ENCODE measurements at places on chromosomes 1 and 21.

- peak; percentile 49 for DNase-seq
These were observed 18.2 kb downstream of the S100A10 start for GRCh38 chr1:151975311-151976014.

- DNase-seq, result no peak
These were observed 274.5 kb upstream of the C1orf174 start for GRCh38 chr1:4174291-4175200.

DNA sequence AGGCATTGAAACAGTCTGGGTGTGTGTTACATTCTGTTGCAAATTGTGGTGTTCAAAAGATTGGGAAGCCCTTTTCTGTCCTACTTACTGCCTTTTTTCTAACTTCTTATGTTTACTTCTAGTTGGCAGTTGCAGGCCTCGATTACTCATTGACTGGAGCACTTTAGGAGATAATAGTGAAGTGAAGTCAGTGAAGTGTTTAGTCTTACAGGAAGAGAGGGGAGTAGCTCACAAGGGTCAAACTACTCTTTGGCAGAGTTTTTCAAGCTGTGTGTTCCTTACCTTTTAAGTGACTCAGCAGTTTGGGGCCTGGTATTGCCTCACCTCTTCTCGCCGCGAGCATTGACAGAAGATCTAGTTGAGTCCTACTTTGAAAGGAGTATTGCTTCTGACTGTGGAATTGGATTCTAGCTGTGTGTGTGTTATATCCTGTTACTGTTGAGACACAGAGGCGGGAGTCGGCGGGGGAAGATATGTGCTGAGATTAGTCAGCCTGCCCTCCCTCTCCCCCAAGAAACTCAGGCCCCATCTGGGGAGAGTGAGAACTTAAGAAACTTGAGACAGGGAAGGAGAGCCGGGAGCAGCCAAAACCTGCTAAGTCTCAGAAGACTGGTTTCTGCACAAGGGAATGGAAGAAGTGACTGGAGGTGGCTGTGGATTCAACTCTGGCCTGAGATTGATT, 19.3 kb downstream of the AHCYL1 start:
- peak; percentile 98 for DNase-seq

- no peak for DNase-seq
These were observed 36.7 kb downstream of the CATSPERE start for GRCh38 chr1:244497805-244498204.

- DNase-seq, result no peak
These were observed 284.7 kb downstream of the CAMTA1 start for GRCh38 chr1:7069931-7070330.

DNA sequence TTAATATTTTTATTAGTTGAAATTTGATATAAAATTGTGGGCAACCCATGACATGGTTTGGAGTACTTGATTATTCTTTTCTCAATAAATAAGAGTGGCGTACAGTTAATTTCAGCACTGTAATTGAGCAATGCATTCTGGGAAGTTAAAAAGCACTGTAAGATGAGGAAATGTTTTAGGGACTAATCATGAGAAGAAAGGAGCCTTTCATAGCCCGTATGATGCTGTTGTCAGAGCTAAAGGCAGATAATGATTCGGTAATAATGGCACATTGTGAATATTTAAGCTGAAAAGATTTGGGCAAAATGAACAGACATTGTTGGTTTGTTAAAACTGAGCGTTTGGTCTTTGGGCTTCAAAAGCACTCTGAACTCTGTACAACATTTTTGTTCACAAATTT, 139.3 kb downstream of the NFIA start:
- DNase-seq, result no peak

DNA sequence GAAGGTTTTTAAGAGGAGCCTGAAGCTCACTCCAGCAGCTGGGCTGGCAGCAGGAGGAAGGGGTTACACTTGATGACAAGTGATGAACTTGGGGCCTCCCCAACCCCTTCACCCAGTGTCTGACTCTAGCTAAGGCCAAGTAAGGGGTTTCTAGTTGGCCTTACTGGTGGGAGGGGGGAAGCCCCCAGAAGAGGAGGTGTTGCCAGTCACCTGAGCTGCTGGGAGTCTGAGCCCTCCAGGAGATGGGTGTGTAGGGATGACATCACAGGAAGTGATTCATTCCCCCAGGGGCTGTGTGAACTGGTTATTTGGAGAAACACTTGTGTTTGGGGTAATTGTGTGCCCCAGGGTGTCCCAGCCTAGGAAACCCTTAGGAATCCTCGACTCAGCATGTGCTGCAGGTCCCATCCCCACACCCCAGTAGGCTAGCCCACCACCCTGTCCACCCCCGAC, 3.1 kb downstream of the PADI1 start:
- DNase-seq, result peak; percentile 59

- no peak for DNase-seq
These were observed 95.2 kb downstream of the PSMG1 start for GRCh38 chr21:39088031-39088370.

- DNase-seq, result no peak
These were observed 3.2 kb upstream of the ATP13A2 start for GRCh38 chr1:17014671-17015567.

DNA sequence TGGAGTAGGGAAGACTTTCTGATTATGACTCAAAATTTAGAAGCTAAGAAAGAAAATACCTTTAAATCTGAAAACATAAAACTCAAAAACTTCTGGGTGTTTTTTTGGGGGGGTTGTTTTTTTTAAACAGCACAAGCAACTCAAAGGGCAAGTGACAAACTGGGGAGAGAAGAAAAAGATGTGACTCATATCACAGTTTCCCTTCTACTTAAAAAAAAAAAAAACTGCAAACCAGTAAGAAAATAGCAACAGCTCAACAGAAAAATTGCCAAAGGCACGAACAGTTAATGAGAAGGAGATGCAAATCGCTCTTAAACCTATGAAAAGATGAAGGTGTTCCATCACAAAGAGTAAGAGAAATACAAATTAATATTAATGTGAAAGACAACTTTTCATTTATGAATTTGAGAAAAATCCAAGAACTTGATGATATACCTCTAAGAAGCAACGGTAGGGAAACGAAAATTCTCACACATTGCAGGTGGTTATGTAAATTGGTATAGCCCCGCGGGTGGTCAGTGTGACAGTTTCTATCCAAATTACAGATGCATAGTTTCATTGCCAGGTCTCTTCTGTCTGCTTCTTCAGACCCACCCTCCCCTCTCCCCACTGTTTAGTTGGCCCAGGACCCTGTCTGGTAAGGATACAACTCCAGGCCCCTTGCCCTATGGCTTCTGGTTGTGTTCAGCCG, 9.0 kb downstream of the IFNAR2 start:
- no peak for DNase-seq

DNA sequence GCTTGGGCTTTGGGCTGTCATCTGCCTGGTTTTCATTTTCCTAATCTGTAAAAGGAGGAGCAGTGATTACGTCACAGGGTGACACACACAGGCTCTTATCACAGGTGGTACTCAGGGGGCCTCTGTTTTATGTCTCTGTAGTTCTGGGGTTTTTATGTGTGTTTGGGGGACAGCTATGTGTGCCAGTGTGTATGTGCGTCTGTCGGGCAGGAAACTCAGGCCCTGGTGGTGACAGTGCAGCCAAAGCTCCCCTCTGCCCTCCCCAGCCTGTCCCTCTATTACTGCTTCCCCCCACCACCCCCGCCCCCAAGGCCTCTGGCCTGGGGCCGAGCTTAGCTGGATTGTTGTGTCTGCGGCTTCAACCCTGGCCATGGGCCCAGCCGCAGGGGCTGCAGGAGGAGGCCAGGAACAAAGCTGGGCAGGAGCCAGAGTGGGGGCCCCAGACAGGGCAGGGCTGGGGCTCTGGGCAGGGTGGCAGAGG, 13.3 kb downstream of the MFAP2 start:
- DNase-seq, result no peak

GRCh38 chr1:181777812-181778211, 283.7 kb downstream of the ZNF648 start:
- peak; percentile 66 for DNase-seq

- peak; percentile 64 for DNase-seq
These were observed 33.2 kb downstream of the NHLH2 start for GRCh38 chr1:115807723-115808122.

DNA sequence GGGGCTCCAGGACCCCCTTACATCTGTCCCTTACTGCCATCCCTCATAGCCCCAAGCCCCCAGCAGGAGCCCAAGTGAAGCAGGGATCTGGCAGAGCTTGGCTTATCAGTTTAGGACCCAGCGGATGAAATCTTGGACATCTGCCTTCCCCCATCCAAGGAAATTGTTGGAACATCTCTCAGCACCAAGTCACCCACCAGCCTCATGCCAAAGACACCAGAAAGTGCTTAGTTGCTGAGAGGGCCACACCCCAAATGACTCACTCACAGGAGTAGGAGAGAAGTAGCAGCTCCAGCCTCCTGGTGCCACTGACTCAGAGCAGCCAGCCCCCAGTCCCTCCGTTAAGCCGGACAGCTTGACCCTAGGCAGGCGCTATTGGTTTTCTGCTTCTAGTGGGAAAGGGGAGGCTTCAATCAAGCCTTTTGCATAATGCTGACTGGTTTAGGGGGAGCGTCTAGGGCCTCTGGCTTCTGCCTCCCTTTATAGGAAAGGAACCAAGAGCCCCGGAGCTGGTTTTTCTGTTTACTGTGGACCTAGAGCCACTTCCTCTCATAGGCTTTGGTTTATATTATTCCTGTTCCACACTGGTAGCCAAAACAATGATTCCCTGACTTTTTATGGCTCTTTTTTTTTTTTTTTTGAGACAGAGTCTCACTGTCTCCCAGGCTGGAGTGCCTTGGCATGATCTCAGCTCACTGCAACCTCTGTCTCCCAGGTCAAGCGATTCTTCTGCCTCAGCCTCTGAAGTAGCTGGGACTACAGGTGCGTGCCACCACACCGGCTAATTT, 114.2 kb upstream of the IPO9 start:
- peak; percentile 100 for DNase-seq

- no peak for DNase-seq
These were observed 53.1 kb upstream of the CD5L start for GRCh38 chr1:157894613-157895165.

DNA sequence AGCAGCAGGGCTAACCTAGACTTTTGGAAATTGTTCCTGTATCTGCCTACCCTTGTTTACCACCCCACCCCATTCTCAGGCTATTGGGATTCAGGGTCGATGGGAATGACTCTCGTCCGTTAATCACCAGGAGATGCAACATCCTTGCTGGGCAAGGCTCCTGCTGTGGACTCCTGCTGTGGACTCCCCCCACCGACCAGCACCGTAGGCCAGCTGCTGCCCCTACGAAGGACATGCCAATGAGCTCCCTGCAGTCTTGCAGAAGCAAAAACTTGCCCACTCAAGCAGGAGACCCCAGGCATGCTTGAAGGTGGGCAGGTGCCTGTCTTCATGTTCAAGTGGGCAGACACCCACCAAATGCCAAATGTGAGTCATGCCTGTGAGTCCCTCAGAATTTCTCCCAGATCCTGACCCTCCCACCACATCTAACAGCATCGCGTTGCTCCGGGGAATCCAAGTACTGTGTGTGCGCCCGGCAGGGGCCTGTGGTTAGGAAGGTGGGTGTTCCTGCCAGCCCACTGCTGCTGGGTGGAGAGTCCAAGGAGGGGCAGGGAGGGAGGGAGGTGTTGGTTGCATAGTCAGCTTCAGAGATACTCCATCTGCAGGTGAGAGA, 41.7 kb upstream of the SOX13 start:
- no peak for DNase-seq

DNA sequence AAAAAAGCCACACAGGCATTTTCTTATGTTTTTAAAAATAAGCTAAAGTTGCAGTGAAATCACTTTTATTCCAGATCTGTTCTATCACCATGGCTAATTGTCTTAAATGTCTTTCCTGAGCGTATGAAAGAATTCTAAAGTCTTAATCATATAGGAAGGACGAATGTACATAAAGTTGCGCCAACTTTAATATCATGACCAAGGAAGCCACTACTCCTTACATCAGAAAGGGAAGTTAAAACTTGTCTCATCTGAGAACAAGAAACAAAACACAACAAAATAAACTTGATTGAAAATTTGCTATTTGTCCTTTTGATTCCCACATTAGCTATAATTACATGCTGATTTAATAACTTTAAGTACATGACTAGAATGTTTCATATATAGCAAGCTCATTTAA, 26.5 kb downstream of the CNIH4 start:
- no peak for DNase-seq

DNA sequence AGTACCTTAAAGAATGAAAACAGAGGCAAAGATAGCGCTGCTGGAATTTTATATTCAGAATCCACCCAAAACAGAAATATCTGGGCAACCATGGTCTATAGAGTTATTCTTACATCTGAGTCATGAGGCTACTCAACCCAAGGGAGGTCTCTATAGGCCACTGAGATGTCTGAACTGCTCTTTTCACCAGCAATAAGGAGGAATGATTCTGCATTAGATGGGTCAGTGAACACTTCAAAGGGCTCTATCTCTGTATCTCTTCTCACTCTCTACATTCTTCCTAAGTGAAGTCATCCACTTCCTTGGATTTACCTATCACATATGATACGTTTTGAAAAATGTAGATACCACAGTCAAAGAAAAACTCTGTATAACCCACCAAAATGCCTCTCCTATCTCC, 90.2 kb upstream of the NGF start:
- peak; percentile 99 for DNase-seq

DNA sequence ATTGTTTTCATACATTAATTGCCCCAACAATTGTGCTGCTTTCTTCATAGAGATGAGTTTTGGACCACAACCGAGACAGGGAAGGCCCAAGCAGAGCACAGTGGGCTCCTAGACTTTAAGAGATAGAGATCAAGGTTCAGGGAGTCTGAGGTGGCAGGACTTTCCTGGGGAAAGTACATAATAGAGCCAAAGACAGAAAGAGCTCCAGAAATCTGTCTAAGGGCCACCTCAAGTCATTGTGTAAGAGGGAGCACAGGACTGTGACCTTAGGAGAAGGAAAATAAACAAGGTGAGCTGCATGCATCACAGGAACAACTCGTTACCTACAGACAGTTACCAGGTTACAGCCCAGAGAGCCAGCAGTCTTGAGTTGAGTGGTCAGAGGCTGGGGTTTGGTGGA, 41.3 kb upstream of the CR2 start:
- no peak for DNase-seq

- no peak for DNase-seq
These were observed 37.6 kb upstream of the GORAB start for GRCh38 chr1:170494369-170494768.

Data from RCC 7860 (cell line).